Fibroblast of lung (primary cell): ENCODE measurements at places on chromosomes 1 and 21. TPM values are rescaled to one million over a fixed set of nuclear protein-coding genes. Genes with fewer than 3 reads are reported as not detected.

DNA sequence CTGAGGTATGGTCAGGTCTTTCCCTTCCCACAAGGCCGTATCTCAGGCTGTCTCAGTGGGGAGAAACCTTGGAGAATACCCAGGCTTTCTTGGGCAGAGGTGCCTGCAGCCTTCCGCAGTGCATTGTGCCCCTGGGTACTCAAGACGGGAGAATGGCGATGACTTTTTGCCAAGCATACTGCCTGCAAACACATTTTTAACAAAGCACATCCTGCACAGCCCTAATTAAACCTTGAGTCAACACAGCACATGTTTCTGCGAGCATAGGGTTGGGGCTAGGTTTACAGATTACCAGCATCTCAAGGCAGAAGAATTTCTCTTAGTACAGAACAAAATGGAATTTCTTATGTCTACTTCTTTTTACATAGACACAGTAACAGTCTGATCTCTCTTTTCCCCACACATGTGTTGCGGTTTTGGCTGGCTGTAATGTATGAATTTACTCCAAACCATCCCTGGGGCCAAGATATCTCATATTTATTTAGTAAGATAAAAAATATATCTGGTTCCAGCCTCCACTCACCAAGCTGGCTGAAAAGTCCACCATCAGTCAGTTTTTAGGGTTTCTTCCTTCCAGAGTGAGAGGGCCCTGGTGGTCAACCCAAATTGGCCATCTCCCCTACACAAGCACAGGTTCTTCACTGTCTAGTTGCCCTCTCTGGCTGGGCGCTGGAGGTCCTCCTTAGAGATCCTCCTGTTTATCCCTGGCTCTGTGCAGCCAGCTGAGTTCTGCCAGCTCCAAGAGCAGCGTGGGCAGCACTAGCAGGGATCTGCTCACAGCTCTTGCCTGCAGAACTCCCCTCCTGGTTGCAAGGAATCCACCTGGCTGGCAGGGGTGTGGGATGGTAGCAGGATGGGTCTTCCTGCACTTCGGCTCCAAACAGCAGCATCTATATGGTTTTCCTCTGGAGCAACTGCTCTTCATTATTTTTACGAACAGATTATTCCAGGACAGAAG is 2.6 kb downstream of the FAAH start:
- DNase-seq: peak; percentile 27

DNA sequence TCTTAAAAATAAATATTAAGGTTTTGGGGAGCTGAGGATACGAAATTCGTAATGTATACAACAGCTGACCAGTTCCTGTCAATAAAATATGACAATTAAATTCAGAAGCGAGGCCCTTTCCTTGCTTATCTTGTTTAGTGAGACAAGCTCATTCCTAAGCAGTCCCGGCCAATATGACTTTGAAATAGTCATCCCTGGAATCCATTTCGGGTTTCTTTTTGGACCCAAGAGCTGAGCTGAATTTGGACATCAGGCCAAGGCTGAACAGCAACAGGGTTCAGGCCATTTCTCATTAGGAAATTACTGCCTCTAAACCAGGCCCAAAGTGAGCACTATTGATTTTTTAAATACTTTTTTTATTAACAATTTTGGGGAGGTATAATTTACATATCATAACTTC is 17.3 kb upstream of the FMN2 start:
- DNase-seq: no peak

- DNase-seq: no peak
Measured at GRCh38 chr1:25947027-25947426, 40.8 kb upstream of the STMN1 start.

DNA sequence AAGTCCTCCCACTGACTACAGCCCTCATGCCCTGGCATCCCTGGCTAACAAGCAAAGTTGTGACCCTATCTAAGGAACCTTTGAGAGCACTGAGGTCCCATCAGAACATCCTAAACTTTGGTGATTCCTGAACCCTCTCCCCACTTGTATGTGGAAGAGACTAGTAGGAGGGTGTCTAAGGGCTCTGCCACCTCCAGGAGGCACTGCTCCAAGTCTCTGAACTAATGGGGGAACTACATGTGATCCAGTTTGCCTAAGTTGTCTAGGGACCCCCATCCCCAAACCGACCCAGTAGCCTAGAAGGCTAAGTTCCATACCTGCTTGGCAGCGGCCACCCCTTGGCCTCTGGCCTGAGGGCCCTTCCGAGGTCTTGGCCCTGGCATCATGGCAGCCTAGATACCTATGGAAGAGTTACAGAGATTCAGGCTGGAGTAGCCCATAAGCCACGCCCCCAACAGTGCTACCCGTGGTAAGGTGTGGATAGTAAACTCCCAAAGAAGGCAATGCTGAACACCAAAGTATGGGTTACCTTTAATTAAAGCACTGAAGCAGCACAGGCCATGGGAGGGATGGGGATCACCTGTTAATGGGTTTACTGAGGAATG is 1.7 kb downstream of the CC2D1B start:
- no peak for DNase-seq

DNA sequence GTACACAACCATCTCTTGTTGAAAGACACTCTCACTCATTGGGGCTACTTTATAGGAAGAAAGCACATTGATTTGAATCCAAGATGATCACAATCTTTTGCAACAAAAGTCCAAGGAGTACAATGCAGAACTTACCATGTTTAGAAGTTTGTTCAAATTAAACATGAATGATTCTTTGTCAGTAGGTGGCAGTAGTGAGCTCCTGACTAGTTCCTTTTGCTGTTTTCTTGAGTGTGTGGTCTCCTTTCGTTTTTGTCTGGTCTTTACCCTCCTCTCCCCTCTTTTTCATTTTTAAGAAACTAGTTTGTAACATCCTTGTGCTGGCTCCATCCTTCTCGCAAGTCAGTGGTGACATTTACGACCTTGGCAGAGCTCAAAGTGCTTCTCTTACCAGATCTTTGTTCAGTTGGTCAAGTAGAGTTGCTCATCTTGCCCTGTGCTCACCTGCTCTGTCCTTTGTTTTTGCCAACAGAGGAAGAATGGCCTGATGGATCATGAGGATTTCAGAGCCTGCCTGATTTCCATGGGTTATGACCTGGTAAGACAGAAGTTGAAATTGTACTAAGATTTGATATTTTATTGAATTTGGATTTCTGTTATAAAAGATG is 35.7 kb upstream of the MTR start:
- peak; percentile 18 for DNase-seq

- no peak for DNase-seq
Measured at GRCh38 chr1:31027693-31028526, 37.6 kb downstream of the PUM1 start.

- no peak for DNase-seq
Measured at GRCh38 chr21:18000981-18001686, 182.0 kb upstream of the C21orf91 start.

DNA sequence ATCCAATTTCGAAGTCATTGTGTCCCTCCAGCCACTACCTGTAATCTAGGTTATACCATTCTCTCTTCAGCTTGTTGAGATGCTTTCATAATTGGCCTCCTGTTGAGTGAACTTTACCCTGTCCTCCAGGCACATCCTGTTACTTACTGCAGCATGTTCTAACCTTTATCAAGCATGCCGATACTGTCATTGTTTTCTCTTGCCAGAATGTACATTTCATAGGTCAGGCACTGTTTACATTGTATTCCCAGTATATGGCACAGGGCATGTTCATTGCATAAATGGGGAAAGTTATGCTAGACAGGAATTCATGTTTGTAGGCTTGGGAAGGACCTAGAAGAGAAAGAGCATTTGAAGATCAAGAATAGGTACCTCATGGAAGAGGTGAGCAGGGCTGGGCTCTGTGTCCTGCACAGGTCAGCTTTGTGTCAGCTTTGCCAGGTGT is 10.2 kb downstream of the CXADR start:
- DNase-seq: peak; percentile 12

- DNase-seq: peak; percentile 64
Measured at GRCh38 chr21:32371913-32372314, 20.9 kb downstream of the URB1 start.

The CELA3A gene
- polyA plus RNA-seq: not detected in 2 replicates

The FLAD1 gene
- polyA plus RNA-seq: 11.8 and 20.1 TPM in 2 replicates

The FCRL5 gene
- polyA plus RNA-seq: 0.05 TPM in 1 of 2 replicates, not detected in the other

The SPATA1 gene
- 0.54 and 0.96 TPM in 2 replicates for polyA plus RNA-seq
